ENCODE measurements at places on chromosomes 7 and 10. TPM values are rescaled to one million over a fixed set of nuclear protein-coding genes. Genes with fewer than 3 reads are reported as not detected.

Gene CNPY1
- not detected for total RNA-seq

Gene ANKRD22
- total RNA-seq, result not detected

Gene ZC3HAV1
- total RNA-seq, result 17.5 TPM

Gene CUBN
- 3.4 TPM for total RNA-seq

Gene OR6V1
- not detected for total RNA-seq

Gene GDF2
- not detected for total RNA-seq

Gene TAS2R41
- total RNA-seq, result not detected

Gene MACC1
- 0.12 TPM for total RNA-seq

Gene FAM131B
- 0.98 TPM for total RNA-seq

Gene SPDYE2
- 0.12 TPM for total RNA-seq

Gene PTCD1
- 5.1 TPM for total RNA-seq

Gene LLCFC1
- total RNA-seq, result not detected

Gene RELN
- total RNA-seq, result 0.08 TPM

Gene ZNF804B
- total RNA-seq, result not detected

Gene IPMK
- total RNA-seq, result 2.6 TPM

Gene SPAM1
- total RNA-seq, result not detected

Gene SPDYE9
- not detected for total RNA-seq

Gene MBL2
- total RNA-seq, result not detected

Gene ETV1
- total RNA-seq, result 8.0 TPM

Gene FANK1
- total RNA-seq, result 13.9 TPM

Gene MINPP1
- total RNA-seq, result 19.8 TPM

Gene TMEM229A
- 0.23 TPM for total RNA-seq

Gene CLDN4
- total RNA-seq, result 0.23 TPM

Gene FFAR4
- total RNA-seq, result not detected

Gene SEMA4G
- 0.53 TPM for total RNA-seq

Gene LGI1
- total RNA-seq, result not detected

Gene RNF148
- 0.45 TPM for total RNA-seq

Gene INSYN2A
- 0.15 TPM for total RNA-seq

Gene PPP1R17
- total RNA-seq, result not detected

Gene ADAM12
- 56.4 TPM for total RNA-seq
